ENCODE measurements at places on chromosomes 5 and 9.

GRCh38 chr5:45694255-45694814 is 1.8 kb downstream of the HCN1 start:
- DNase-seq: no peak

DNA sequence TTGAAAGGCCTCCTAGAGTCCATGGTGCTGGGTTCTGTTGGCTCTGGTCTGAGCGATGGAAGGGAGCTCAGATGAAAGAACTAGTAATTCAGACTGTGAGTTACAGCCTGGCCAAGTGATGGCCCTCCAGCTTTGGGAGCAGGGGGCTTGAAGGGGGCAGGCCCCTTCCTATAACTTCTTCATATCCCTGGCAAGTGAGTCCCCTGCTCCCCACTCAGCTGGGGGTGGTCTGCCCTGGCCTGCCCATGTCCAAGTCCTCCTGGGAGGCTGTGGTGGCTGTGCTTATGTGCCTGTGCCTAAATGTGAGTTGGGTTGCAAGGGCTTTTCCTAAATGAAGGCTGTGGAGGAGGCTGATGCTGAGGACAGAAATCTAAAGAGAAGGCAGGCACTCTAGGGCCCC is 80.1 kb downstream of the MACROH2A1 start:
- no peak for DNase-seq

- no peak for DNase-seq
Observed at GRCh38 chr9:18866121-18866831, 166.7 kb downstream of the SAXO1 start.

DNA sequence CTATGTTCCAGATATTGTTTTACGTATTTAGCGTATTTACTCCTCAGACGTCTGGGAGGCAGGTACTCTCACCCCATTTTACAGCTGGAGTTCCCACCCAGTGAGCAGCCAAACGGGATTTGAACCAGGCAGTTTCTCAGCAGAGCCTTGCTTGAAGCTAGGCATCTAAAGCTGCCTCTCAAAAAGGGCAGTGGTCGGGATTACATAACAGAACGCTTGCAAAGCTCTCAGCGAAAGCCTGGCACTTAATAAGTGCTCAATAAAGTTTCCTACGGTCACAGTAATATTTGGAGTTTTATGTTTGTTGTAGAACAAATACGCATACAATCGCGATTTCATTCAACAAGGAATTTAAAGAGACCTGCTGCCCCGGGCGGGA is 286 bp upstream of the BSPRY start:
- no peak for DNase-seq

GRCh38 chr5:80191991-80192398 is 63.9 kb downstream of the SERINC5 start:
- DNase-seq: peak; percentile 53

- DNase-seq: no peak
Observed at GRCh38 chr5:56517011-56517416, 283.9 kb upstream of the ANKRD55 start.

- no peak for DNase-seq
Observed at GRCh38 chr5:141657937-141658545, 6.8 kb upstream of the FCHSD1 start.

Measured in activated T-helper 2 cell treated with anti-CD3 and anti-CD28 coated beads, Interferon-gamma antibody, Interleukin-2, Interleukin-4, amounts not matched to agents 10 μg/mL and 5 μg/mL and 100 μg/mL, durations not matched to agents 14 hours and 24 hours and 36 hours (primary cell).